ENCODE measurements at places on chromosomes 1 and 21.

GRCh38 chr1:3140437-3140836, 71.4 kb downstream of the PRDM16 start:
- DNase-seq: no peak

DNA sequence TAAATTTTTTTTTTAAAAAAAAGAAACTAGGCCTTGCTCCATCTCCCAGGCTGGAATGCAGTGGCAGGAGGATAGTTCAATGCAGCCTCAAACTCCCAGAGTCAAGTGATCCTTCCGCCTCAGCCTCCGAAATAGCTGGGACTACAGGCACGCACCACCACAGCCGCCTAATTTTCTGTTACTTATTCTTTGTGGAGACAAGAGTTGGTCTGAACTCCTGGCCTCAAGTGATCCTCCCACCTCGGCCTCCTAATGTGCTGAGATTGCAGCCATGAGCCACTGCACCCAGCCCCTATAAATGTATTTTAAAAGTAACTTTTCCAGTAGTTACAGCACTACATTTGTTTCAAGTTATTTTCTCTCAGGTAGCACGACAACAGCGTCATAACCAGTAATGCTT, 2.3 kb downstream of the BRWD1 start:
- no peak for DNase-seq

GRCh38 chr1:39542924-39543323, 33.7 kb downstream of the PABPC4 start:
- no peak for DNase-seq

GRCh38 chr21:45768011-45768739, 124.7 kb downstream of the PCBP3 start:
- no peak for DNase-seq

- no peak for DNase-seq
Measured at GRCh38 chr1:45857101-45857700, 53.8 kb downstream of the MAST2 start.
